ENCODE measurements at places on chromosomes 3 and 15. TPM values are rescaled to one million over a fixed set of nuclear protein-coding genes. Genes with fewer than 3 reads are reported as not detected.

The SCAANT1 gene
- total RNA-seq = not detected

The SPRED1 gene
- total RNA-seq = 0.42 TPM

The CCR1 gene
- 2.0 TPM for total RNA-seq

The TMC3 gene
- total RNA-seq = not detected

The DNAJA4 gene
- total RNA-seq = 31.5 TPM

The ZIC1 gene
- not detected for total RNA-seq

The STRIT1 gene
- total RNA-seq = not detected

The CRYGS gene
- 12.1 TPM for total RNA-seq

The SERPINI1 gene
- total RNA-seq = 4.9 TPM

The TPRG1 gene
- 52.5 TPM for total RNA-seq

The CFAP91 gene
- total RNA-seq = not detected

The FOXL2 gene
- not detected for total RNA-seq

The CNOT10 gene
- total RNA-seq = 47.6 TPM

The ACTC1 gene
- not detected for total RNA-seq

The CIB2 gene
- 1.7 TPM for total RNA-seq

The IL5RA gene
- total RNA-seq = 0.12 TPM

The MITF gene
- total RNA-seq = 1.5 TPM

The SLCO2A1 gene
- total RNA-seq = not detected

The SI gene
- not detected for total RNA-seq

The FBXL2 gene
- not detected for total RNA-seq

The AADACL2 gene
- not detected for total RNA-seq

The SEMA3F gene
- not detected for total RNA-seq

The EPB42 gene
- total RNA-seq = not detected

The IGSF11 gene
- total RNA-seq = 0.44 TPM

The TMEM44 gene
- 1.9 TPM for total RNA-seq
